ENCODE measurements at places on chromosomes 6 and 20. TPM values are rescaled to one million over a fixed set of nuclear protein-coding genes. Genes with fewer than 3 reads are reported as not detected.

Gene ARMC12
- 0.25 TPM for total RNA-seq

Gene SLC2A4RG
- 65.6 TPM for total RNA-seq

Gene EFCAB8
- 0.41 TPM for total RNA-seq

Gene ADTRP
- 0.58 TPM for total RNA-seq

Gene RIMS4
- 0.53 TPM for total RNA-seq

Gene CST5
- 0.41 TPM for total RNA-seq

Gene LZTS3
- 12.6 TPM for total RNA-seq

Gene PSMA7
- 284 TPM for total RNA-seq

Gene NRN1
- total RNA-seq: 1.0 TPM
